Cardiac ventricle fibroblast (primary cell): ENCODE measurements at places on chromosomes 2 and 18. TPM values are rescaled to one million over a fixed set of nuclear protein-coding genes. Genes with fewer than 3 reads are reported as not detected.

The PTH2R gene
- total RNA-seq, result 0.34 TPM in 1 of 2 replicates, not detected in the other

The UGT1A7 gene
- not detected in 2 replicates for total RNA-seq

The ST6GAL2 gene
- total RNA-seq, result 2.7 and 4.7 TPM in 2 replicates

The UGT1A9 gene
- total RNA-seq, result not detected in 2 replicates
